Hematopoietic multipotent progenitor cell treated with erythropoietin and hydrocortisone succinate and interleukin-3 and kit ligand, for 15 days (in vitro differentiated cells): ENCODE measurements at places on chromosomes 13 and 19.

DNA sequence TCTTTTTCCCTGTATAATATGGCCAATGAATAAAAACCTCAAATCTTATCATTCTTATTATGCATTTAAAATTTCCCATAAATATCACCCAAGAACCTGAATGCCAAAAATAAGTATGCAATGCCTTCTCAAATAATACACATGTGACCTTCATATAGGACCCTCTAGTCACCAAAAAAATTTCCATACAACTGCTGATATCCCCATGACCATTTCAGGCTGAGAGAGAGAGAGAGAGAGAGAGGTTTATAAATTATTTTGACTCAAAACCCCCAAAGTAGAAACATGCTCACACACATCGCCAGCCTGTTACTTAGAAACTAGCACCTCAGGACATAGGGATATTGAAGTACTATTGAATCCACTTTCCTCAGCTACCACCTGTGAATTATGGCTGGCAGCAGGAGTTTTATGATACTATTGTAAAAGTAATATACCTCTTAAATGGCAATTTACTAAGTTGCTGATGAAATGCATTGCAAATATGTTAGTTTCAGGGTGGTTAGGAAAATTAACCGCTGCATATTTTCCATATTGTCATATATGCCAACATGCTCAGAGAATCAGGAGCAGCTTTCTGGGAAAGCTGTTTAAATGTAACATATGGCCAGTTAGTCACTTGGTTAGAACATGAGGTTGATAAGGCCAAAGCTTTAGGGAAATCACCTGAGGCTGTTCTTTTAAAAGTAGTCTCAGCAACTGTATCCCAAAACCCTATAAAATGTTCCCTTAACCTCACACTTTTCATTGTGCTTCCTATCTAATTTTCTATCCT, 230.8 kb downstream of the DCT start:
- no peak for DNase-seq

- no peak for DNase-seq
Measured at GRCh38 chr19:19140476-19140875, 2.2 kb upstream of the TMEM161A start.

DNA sequence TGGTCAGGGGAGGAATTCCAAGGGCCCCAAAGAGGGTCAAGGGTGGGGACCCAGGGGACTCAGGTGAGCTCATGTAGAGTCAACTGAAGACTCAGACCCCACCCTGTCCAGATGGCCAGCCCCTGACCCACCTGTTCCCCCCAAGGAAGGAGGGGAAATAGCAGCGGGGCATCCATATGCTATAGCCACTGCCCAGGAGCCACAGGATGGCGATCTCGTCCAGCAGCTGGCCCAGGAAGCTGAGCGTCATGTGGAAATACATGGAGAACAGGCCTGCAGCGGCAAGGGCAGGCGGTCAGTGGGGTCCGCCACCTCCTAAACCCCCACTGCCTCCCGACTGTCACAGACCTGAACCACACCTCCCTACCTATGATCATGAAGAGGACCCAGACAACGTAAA, 21.4 kb downstream of the ACER1 start:
- no peak for DNase-seq

- DNase-seq: no peak
Measured at GRCh38 chr13:44415815-44416214, 42.2 kb downstream of the SERP2 start.

DNA sequence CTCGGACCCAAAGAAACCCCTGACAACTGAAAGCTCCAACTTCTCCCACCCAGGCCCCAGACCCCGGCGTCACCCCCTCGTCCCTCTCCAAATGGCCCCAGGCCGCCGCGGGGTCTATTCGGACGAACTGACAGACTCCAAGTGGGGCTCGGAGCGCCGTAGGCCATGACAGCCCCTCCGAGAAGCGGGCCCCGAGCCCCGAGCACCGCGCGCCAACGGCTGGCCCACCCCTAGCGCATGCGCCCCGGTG, 360 bp downstream of the DDX39A start:
- DNase-seq: no peak

DNA sequence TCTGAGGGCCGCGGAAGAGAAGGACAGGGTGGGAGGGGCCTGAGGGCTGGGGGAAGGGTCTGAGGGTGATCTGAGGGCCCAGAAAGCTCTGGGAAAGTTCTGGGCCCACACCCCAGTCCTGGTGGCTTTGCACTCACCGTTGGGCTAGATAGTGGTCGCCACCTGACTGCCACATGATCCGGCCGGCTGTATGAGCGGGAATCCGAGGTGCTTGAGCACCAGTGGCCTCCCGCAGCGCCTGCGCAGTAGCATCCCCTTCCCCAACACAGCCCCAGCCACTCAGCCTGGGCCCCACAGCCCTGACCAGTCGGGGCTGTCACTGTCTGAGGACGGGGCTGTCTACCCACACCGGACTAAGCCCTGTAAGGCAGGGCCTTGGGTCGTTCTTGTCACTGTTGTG, 15.0 kb downstream of the PRODH2 start:
- DNase-seq: no peak

- no peak for DNase-seq
Measured at GRCh38 chr19:53980539-53981375, 10.7 kb upstream of the CACNG6 start.

DNA sequence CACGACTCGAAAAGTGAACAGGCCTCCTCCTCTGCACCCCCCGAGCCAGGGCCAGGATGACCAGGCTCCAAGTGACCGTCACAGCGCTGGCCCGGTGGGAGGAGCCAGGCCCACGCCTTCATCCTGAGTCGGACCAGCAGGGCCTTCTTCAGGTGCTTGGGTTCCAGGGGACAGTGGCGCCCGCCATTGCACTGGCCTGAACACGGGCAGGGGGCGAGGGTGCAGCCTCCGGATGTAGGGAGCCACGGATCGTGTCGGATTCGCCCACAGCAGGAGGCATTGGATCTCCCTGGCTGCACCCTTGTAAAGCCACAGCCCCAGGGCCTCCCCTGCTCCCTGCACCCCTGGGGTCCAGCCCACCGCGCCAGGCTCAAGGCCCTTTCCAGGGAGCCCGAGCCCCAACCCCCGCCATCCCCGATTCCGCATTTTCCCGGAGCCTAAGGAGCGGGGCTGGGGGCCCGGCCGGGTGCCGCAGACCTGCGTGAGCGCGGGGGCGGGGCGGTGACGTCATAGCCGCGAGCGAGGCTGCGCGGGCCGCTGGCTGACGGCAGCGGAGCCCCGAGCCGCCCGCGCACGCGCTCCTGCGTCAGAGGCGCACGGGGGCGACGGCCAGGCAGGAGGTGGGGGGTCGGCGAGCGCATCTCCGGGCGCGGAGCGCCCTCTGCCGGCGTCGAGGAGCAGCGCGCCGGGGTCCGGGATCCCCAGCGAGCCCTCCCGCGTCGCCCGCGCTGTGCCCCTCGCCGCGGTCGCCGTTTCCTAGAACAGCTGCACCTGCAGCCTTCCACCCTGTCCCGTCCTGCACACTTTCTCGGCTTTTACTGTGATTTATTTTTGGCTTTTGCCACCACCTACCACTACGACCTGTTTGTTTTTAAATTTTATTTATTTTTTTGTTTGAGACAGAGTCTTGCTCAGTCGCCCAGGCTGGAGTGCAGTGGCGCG, 1.5 kb upstream of the ATP5F1D start:
- DNase-seq: peak; percentile 78

DNA sequence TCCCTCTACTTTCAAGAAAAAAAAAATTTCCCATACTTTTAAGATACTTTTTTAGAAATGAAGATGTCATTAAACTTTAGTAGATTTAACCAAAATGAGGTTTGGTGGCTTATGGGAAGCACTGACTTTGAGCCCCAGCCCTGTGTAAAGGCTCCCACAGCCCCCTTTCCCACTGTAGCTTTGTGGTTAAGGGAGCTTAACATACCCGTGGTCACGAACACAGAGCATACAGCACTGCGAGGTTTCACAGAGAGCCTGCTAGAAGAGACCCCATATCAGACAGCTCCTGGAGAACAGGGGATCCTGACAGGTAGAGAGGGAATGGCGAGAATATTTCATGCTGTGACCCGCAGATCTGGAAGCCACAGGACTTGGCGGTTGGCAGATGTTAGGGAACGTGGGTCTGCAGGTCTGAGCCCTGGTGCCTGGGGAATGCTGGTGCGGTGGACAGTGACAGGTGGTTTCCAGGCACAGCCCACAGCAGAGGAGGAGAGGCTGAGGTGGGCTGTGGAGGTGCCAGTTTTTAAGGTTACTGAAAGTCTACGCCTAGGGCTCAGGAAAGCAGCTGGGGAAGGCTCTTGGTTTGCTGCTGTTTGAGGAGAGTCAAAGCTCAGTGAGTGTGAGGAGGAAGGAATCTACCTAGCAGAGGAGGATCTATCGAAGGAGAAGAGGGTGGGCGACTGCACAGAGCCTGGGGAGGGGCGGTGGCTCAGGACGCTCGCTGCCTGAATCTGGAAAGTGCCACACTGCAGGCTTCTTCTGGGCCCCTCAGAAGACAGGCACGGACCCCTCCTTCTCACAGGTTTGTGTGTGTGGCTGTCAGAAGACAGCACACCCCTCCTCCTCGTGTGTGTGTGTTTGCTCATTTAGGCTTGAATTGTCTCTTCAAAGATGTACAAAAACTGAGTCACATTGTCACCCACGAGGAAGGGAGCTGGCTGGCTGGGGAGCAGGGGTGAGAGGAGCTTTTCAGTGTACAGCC, 49.9 kb downstream of the SLC7A9 start:
- DNase-seq: no peak

DNA sequence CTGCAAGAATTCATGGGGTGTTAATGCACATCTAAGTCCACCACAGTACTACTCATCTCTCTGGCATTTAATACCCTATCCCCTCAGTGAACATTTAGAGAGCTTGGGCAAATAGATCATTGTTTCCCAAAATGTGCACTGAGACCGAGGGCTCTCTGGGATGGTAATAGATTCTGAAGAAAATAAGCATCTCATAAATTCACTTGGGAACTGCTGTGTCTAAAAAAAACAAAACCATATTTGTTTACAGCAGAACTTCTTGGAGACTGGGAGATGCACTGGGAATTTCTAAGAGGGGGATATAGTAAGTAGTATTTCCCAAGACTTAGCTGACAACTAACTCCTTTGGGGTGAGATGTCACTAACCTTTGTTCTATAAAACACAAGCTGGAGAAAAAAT, 58.4 kb downstream of the ENOX1 start:
- DNase-seq: no peak

DNA sequence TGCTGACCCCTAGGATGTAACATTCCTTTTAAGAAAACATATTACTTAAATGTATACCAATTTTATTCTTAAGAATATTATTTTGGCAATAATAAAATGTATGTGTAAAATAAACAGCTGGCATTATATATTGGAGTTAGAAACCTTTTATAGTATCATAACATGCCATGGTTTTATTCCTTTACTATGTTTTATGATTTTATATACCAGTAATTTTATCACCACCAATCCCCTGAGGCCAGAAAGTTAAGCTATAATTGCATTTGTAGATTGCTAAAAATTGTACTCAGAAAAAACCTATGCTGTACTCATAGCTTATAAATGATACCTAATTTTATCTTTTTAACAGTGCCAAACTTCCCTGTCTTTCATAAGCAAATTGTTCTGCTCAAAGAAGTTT, 17.9 kb downstream of the GPALPP1 start:
- no peak for DNase-seq

DNA sequence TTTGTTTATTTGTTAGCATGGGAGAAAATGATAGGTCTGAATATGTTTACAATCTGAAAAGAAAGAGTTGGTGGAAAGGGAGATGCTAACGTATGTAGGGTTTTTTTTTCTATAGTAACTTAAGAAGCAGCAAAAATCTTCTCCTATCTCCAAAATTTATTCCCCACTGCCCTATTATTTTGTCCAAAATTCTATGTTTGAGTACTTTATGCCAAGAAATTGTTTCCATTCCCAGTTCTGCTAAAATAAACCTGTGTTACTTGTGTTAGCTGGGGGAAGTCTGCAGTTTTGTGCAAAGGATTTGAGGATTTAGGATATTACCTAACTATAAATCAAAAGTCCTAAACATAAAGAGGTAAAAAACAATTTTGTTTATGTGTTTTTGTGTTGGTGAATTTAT, 2770.4 kb upstream of the PCDH20 start:
- DNase-seq: no peak

DNA sequence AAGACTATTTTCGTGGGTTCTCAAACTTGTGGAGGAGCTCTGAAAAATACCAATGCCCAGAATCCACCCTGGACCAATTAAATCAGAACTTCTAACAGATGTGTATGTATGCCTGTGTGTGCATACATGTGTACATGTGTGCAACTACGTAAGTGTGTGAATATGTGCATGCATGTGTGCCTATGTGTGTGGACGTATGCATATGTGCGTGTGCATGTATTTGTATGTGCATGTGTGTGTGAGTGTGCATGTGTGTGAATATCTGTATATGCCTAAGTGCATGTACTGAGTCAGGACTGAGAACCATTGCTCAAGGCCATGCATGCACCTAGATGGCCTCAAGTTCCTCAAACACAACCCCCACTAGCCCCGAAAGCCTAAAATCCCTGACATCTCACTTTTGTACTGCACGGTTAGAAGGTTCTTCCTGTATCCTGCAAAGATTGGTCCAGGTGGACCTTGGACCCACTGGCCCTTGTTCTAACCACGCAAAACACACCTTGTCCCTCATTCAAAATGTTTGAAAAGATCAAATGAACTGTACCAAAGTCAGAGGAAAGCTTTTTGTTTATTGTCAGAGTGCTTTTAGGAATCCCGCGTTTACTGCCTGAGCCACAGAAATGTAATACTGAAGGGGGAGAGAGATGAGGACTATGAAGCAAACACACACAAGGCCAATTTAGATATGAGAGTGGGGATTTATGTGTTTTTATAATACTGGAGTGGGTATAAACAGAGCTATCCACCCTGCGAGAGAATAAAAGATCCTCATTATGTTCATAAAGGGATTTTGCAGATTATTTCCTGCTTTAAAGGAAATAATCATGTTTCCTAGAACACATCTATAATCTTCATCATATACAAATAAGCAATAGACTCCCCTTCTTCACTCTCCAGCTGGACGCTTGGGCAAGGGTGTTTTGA, 39.1 kb downstream of the LATS2 start:
- DNase-seq: no peak

- no peak for DNase-seq
Measured at GRCh38 chr13:30744056-30744680, 8.8 kb downstream of the ALOX5AP start.

- no peak for DNase-seq
Measured at GRCh38 chr13:30869491-30869890, 36.6 kb upstream of the MEDAG start.
